ENCODE measurements at places on chromosomes 3 and 15. TPM values are rescaled to one million over a fixed set of nuclear protein-coding genes. Genes with fewer than 3 reads are reported as not detected.

- H3K36me3 ChIP-seq = no peaks in the 10 kb centered on the region
- H3K27ac ChIP-seq = no peak overlapping the region
- no peaks in the 10 kb centered on the region for H3K4me1 ChIP-seq
- DNase-seq = no peak
- no peaks in the 10 kb centered on the region for H3K27me3 ChIP-seq
Measured at GRCh38 chr3:102715030-102715697, 280.3 kb downstream of the ZPLD1 start.

- H3K27me3 ChIP-seq = peaks cover 20% of the 10 kb centered on the region
- H3K4me3 ChIP-seq = no peak overlapping the region
- H3K27ac ChIP-seq = no peak overlapping the region
- no peak for DNase-seq
- H3K4me1 ChIP-seq = peaks cover 6% of the 10 kb centered on the region
Measured at GRCh38 chr15:63367390-63367789, 14.3 kb downstream of the CA12 start.

CLDN18 gene
- not detected for total RNA-seq

FBXO45 gene
- total RNA-seq = 4.9 TPM

- H3K4me1 ChIP-seq = peaks cover 3% of the 10 kb centered on the region
- H3K4me3 ChIP-seq = no peak overlapping the region
- H3K27ac ChIP-seq = no peak overlapping the region
Measured at GRCh38 chr3:110995461-110996231, 76.0 kb upstream of the NECTIN3 start.

DNA sequence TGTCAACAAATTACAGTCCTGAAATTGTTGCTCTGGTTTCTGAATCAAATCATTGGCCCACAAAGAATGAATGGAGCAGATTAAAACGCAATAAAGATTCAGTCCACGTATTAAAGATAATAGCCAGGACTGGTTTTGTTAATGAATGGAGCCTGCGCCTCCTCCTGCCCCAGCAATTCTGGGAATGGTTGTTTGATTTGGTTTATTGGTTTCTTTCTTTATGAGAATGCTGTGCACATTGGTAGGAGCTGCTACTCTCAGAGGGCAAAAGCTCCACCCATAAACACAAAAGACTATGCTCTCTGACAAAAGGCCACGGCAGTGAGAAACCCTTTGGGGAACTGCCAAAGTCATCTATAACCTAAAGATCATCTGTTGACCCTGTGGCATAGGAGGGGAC is 261.1 kb downstream of the ABHD5 start:
- no peak overlapping the region for H3K4me3 ChIP-seq
- H3K27ac ChIP-seq = no peak overlapping the region
- DNase-seq = no peak
- H3K4me1 ChIP-seq = peaks cover 7% of the 10 kb centered on the region
- H3K36me3 ChIP-seq = no peaks in the 10 kb centered on the region

PP2D1 gene
- total RNA-seq = not detected

SFMBT1 gene
- 49.8 TPM for total RNA-seq

GRCh38 chr15:26660241-26660640 is 112.6 kb downstream of the GABRB3 start:
- no peak overlapping the region for H3K4me3 ChIP-seq
- H3K4me1 ChIP-seq = no peaks in the 10 kb centered on the region
- no peaks in the 10 kb centered on the region for H3K27me3 ChIP-seq
- no peak overlapping the region for H3K27ac ChIP-seq

DNA sequence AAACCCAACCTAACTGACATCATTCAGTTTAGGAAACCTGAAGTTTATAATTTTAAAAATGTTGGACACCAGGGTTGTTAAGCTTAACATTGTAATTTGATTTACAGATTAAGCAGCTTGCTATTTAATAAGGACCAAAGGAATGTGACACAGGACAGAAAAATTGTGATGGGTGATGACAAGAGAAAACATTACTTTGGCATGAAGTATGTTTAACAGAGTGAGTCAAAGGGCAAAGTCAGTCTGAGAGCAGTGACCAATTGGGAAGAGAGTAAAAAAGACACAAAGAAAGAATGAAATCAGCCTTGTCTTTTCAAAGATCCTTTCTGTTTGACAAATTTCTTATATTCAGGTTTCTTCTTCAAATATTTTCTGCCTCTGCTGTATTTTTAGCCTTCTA is 1301.6 kb downstream of the SI start:
- no peaks in the 10 kb centered on the region for H3K36me3 ChIP-seq
- no peak overlapping the region for H3K27ac ChIP-seq
- DNase-seq = no peak
- H3K27me3 ChIP-seq = no peaks in the 10 kb centered on the region

- DNase-seq = no peak
- H3K27ac ChIP-seq = no peak overlapping the region
- H3K36me3 ChIP-seq = no peaks in the 10 kb centered on the region
- no peak overlapping the region for H3K4me3 ChIP-seq
Measured at GRCh38 chr3:31246293-31247062, 286.2 kb upstream of the STT3B start.

GRCh38 chr15:51775967-51776816 is 24.8 kb downstream of the TMOD2 start:
- peaks cover 8% of the 10 kb centered on the region for H3K4me1 ChIP-seq
- H3K4me3 ChIP-seq = no peak overlapping the region
- peak; percentile 37 for DNase-seq
- H3K36me3 ChIP-seq = peaks cover 3% of the 10 kb centered on the region

GRCh38 chr15:49718234-49718633 is 97.4 kb downstream of the DTWD1 start:
- peaks cover 2% of the 10 kb centered on the region for H3K36me3 ChIP-seq
- H3K4me3 ChIP-seq = no peak overlapping the region
- no peak overlapping the region for H3K27ac ChIP-seq

TRAIP gene
- 5.5 TPM for total RNA-seq
